Effector memory CD8-positive, alpha-beta T cell (primary cell): ENCODE measurements at places on chromosomes 5 and 9.

DNA sequence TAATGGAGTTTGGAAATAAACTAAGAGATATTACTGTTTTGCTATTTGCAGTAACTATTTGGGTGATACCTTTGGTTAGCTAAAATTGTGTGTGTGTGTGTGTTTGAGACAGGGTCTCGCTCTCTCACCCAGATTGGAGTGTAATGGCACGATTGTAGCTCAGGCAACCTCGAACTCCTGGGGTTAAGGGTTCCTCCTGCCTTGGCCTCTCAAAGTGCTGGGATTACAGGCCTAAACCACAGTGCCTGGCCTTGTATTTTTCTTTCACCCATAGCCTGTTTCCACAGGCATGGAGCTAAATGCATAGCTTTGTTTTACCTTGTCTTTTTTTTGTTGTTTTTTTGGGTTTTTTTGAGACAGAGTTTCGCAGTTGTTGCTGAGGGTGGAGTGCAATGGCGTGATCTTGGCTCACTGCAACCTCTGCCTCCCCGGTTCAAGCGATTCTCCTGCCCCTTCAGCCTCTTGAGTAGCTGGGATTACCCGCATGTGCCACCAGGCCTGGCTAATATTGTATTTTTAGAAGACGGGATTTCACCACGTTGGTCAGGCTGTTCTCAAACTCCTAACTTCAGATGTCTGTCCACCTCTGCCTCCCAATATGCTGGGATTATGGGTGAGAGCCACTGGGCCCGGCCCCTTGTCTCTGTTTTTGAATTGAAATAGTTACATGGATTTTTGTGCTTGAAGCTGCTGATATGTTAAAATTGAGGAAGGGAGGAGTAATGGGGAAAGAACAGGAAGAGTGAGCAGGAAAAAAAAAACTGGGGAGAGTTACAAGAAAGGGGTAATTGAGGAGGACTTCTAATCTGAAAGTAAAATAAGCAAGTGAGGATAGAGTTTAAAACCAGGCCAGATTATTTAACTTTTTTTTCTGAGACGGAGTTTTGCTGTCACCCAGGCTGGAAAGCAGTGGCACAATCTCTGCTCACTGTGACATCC is 5.7 kb downstream of the GPBP1 start:
- DNase-seq, result no peak

DNA sequence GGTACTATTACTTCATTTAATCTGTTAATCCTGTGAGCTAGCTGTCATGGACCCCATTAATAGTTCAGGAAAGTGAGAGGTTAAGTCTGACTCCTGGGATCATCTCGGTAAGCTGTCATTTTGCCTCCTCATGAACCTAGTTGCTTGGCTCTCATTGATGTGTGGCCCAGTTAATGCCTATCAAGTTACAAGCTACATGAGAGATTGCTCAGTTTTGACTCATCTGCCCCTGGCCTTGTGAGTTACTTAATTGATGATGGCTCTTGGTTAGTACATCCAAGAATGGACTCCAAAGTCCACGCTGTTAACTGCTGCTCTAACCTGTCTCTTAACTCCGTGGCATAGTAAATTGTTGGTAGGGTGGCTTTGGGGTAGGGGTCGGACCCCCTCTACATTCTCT is 23.9 kb downstream of the LARP1 start:
- DNase-seq, result no peak

- no peak for DNase-seq
These were observed 14.6 kb downstream of the PAPPA start for GRCh38 chr9:116168231-116168630.

DNA sequence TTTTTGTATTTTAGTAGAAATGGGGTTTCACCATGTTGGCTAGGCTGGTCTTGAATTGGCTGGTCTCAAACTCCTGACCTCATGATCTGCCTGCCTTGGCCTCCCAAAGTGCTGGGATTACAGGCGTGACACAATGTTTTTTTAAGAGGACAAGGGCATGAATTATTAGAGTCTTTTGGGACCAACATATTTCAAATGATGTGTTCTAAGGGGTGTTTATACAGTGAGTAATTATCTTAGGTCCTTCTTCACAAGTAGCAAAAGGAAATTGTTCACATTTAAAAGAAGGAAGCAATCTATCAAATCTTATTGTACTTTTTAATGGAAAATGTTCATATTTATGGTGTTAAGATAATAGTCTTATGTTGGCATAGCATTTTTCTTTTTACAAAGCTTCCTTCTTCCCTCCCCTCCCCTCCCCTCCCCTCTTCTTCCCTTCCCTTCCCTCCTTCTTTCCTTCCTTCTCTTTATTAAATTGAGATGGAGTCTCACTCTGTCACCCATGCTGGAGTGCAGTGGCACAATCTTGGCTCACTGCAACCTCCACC is 6.7 kb downstream of the GNG10 start:
- DNase-seq, result no peak

- no peak for DNase-seq
These were observed 10.1 kb upstream of the IGFBPL1 start for GRCh38 chr9:38434365-38434764.

DNA sequence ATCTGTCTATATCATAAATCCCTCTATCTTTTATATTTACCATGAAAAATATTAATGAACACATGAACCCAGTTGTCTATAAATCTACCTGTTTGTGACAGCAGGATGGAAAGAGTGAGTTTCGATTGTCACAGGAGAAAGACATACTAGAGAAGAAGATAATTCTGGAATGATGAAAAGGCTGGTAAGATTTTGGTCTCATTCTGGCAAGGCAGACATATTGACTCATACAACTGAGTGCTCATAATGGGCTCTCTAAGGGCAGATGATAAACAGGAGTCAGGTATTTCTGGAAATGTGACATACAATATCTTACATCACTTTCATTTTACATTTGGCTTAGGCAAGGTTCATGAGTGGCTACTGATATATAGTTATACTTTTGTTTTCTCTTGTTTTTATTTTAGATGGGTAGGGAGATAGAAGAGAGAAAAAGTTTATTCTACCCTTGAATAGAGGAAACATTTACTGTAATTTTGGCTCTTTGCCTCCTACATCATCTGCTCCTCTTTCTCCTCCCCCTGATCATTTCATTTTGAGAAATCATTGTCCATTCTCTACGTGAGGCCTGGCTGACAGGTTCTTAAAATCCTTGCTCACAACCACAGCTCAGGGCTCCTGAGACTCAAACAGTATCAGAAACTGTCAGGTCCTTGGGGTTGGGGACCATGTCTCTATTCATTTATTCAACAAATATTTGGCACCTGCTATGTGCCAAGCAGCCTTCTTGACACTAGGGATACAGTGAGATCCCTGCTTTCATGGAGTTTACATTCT is 14.4 kb downstream of the ELOVL7 start:
- no peak for DNase-seq

DNA sequence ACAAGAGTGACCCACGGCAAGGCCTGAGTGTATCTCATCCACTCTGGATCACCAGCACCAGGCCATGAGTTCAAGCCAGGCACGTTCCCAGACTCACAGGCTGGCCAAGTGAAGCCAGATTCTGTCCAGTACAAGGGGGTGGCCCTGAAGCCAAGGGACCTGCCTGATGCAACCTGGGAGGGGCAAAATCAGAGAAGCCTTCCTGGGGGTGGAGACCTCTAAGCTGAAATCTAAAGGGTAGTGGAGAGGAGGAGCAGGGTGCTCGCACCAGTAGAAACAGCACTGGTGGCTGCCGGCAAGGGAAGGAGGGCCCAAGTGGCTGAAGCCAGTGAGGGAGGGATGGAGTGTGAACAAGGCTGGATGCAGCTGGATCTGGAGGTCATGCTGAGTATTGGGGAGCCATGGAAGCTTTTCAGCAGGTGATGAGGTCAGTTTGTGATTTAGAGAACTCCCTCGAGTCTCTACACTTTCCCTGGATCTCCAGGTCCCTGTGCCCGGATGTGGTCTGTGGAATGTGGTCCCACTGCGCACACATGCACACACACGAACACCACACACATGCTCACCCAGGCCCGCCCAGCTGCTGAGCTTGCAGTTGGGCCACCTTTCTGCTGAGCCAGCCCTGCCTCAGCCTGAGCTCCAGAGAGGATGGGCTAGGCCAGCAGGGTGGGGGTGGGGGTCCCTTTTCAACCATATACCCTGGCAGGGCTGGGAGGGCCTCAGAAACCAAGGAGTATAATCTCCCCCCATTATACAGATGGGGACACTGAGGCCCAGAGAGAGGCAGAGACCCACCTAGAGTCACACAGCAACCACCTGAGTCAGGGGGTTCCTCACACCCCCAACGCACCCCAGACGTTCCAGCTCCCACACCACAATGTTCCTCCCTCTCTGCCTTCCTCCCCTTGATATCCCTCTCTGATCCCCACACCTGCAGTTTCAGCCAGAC is 1.6 kb downstream of the PIP5KL1 start:
- no peak for DNase-seq

DNA sequence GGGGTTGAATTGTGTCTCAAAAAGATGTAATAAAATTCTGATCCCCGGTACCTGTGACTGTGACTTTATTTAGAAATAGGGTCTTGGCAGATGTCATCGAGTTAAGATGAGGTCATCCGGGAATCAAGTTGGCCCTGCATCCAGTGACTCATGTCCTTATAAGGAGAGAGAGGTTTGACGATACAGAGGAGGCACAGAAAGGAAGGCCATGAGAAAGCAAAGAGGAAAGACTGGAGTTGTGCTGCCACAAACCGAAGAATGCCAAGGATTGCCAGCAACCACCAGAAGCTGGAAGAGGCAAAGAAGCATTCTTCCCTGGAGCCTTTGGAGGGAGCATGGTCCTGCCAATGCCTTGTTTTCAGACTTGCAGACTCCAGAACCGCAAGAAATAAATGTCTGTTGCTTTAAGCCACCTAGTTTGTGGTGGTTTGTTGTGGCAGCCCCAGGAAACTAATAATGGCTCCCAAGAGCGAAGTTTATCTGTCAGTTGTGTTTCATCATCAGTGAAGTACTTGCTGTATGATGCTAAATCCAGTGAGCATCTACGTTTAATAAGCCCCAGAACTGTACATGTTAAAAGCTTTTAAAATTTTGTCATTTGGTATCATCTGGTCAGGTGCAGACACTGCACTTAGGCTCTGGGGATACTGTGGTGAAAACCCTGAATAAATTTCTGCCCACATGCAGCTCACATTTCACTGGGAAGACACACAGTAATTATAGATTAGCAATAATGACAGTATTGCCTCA is 114.8 kb downstream of the TLE4 start:
- DNase-seq, result no peak

- DNase-seq, result no peak
These were observed 25.6 kb downstream of the MOCS2 start for GRCh38 chr5:53083927-53084326.

DNA sequence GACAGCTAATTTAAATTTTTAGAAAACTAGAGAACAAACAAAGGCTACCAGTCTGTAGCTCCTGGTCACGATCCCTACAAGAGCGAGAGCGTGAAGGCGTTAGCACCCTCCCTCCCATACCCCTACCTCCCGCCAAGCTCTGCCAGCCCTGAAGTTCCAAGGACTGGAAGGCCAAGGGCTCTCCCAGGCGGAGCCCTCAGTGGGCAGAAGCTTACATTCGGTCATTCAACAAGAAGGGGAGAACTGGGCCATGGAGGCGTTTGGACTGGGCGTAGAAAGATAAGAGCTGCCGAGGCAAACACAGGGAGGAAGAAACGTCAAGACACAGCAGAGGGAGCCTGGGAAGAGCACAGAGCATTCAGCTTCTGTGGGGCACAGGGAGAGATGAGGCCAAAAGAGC is 3.0 kb downstream of the MXD3 start:
- no peak for DNase-seq

- no peak for DNase-seq
These were observed 539.2 kb downstream of the TLE1 start for GRCh38 chr9:81150016-81150625.

DNA sequence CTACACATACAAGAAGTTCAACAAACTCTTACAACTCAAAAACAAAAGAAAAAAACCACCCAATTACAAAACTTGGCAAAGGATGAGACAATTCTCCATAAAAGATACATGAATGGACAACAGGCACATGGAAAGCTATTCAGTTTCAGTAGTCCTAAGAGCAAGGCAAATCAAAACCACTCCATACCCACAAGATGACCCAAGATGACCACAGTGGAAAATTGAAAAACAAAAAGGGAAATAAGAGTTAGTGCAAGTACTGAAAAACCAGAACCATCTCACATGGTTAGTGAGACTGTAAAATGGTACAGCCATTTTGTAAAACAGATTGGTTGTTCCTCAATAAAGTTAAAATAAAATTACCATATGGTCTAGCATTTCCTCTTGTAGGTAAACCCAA is 287.1 kb upstream of the CDH9 start:
- DNase-seq, result no peak

- no peak for DNase-seq
These were observed 406.3 kb downstream of the DMRT2 start for GRCh38 chr9:1456301-1457024.

- no peak for DNase-seq
These were observed 1246.0 kb upstream of the DMAC1 start for GRCh38 chr9:9045572-9045971.

- no peak for DNase-seq
These were observed 21.5 kb upstream of the MYO10 start for GRCh38 chr5:16957304-16958196.
